ENCODE measurements at places on chromosomes 5 and 9.

GRCh38 chr5:54398191-54398590 is 57.3 kb upstream of the HSPB3 start:
- DNase-seq, result no peak

GRCh38 chr9:76296561-76297310 is 97.5 kb downstream of the RFK start:
- no peak for DNase-seq

- DNase-seq, result no peak
Measured at GRCh38 chr5:62741761-62742160, 163.1 kb downstream of the LRRC70 start.

DNA sequence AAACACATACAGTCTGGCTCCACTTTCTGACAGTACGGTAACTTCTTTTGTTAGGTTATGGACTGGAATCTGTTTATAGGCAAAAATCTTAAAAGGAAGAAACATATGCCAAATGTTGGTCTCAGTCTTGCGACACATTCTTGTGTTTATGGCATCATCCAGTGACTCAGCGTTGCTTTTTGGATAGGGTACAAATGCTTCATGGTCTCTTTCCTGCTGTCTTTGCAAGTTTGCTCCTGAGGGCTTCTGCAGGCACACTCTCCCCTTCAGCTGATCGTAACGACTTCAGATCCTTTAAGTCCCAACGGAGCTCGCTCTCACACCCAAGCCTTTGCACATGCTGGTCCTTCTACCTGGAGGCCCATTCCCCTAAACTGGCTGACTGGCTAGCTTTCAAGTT is 23.6 kb upstream of the TNFSF8 start:
- DNase-seq, result peak; percentile 30

GRCh38 chr9:1954238-1954637 is 60.9 kb upstream of the SMARCA2 start:
- no peak for DNase-seq

DNA sequence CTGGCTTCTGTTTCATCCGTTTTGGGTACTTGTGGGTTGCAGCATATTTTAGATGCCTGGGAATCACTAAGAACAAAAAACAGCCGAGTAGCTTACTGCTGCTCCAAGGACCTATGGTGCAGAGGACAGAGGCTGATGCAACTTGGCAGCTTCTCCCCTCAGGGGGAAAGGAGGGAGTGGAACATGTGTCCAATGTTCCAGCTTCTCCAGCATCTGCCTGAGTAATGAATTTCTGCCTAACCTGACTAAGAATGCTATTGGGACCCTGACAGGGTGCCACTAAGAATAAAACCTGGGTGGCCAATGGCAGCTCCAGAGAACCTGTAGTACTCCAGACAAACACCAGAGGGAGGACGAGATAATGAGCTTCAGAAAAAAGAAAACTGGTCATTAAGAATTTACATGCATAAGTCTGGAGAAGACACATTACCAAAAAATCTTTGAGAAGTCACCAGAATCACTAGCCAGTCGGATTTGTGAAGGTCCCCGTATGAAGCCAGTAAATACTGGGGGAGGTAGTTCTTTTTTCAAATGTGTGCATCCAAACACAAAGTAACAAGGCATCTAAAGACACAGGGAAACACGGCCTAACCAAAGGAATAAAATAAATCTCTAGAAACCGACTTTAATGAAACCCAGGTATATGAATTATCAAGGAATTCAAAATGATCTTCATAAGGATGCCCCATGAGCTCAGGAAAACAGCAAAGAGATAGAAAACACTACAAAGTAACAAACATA is 293.5 kb downstream of the HINT1 start:
- DNase-seq, result peak; percentile 30

DNA sequence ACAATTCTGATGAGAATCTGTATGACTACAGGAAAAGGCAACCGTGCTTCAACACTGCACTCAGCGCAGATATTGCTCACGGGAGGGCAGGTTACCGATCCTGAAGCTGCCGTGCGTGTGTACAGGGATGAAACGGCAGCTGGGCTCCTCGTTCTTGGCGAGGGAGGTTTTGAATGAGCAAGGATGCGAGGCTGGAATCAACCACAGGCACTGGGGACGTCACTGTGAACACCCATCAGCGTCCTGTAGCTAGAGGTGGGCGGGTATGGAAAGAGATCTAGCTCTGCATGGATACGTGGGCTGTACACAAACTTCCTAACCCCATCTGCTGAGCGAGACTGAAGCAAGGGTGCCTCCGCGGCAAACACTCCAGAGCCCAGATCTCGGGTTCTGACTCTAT is 84.3 kb upstream of the COL5A1 start:
- no peak for DNase-seq

DNA sequence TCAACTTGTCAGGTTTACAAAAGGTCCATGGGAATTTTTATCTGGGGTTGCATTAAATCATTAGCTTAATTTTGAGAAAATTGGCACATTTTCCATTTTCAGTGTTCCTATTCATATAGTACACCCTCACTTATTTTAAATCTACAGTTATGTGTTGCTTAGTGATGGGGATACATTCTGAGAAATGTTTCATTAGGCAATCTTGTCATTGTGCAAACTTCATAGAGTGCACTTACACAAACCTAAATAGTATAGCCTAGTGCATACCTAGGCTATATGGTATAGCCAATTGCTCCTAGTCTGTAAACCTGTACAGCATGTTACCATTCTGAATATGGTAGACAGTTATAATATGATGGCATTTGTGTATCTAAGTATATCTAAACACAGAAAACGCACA is 19.8 kb upstream of the FAM151B start:
- DNase-seq, result no peak

Data from NCI-H460 (cell line).